Smooth muscle cell of the brain vasculature (primary cell): ENCODE measurements at places on chromosomes 13 and 19.

- DNase-seq = no peak
These were observed 103.7 kb downstream of the LACC1 start for GRCh38 chr13:43983373-43983772.

- DNase-seq = no peak
These were observed 153.7 kb downstream of the KLF5 start for GRCh38 chr13:73212482-73212881.

DNA sequence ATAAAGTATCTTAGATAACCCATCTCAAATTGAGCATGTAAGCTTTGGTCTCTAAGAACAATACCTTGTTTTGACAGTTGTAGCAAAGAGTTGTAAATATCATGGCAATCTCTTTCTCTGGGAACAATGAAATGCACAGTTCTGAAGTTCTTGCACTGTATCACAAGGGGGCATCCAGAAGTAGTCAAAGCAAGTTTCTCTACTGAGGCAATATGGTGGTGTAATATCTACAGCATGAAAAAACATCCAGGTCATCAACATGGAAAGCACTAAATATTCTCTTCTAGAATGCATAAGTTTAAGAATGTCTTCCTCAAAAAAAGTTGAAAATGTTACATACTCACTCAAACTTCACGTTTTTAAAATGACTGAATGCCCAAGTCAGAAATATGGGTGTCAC, 19.6 kb downstream of the MTMR6 start:
- DNase-seq = no peak

- DNase-seq = no peak
These were observed 8.6 kb upstream of the CDC16 start for GRCh38 chr13:114226088-114226487.

DNA sequence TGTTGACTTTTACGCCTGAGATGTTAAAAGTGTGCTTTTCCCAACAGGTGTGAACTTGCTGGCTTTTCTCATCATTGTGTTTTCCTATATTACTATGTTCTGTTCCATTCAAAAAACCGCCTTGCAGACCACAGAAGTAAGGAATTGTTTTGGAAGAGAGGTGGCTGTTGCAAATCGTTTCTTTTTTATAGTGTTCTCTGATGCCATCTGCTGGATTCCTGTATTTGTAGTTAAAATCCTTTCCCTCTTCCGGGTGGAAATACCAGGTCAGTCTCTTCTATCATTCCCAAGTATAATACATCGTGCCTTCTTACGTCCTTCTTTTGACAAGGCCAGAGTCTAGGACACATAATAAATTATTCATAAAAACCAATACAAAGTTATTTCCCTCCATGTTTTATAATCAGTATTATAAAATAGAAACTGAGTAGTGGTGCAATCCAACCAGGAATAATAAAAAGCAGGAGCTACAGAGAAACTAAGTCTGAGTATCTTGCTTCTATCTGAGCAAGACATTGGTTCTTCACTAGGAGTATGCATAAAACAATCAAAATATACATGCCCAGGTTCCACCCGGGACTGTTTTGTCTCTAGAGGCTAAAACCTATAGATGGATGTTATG, 57.9 kb downstream of the RXFP2 start:
- peak; percentile 17 for DNase-seq

- DNase-seq = no peak
These were observed 1.2 kb downstream of the ZFP36 start for GRCh38 chr19:39407660-39408391.

- DNase-seq = peak; percentile 84
These were observed 28.3 kb downstream of the ZNF507 start for GRCh38 chr19:32373585-32374295.

DNA sequence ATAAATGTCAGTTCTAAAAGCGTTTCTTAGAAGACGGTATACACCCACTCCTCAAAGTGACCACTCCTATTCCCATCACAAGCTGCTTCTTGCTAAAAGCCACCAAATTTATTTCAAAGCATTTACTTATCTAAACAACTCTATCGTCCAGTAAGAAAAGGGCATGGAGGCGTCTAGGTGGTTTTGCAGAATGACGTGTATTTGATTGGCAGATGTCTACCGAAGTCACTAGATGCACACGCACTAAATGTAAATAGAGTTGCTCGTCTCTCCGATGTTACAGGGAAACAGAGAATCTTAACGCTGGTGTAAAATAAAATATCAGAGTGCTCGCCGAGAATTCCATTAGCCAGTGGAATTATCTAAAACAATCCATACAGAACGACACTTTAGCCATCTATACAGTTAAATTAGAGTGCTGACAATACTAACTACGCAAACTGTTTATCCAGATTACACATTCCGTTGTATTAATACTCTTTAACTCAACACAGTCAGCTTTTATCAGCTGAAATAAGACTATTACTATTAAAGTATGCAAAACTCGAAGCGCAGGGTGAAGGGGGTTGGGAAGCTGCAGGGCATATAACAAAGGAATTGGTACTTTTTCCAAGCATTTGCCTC, 1.9 kb downstream of the KLF12 start:
- no peak for DNase-seq

DNA sequence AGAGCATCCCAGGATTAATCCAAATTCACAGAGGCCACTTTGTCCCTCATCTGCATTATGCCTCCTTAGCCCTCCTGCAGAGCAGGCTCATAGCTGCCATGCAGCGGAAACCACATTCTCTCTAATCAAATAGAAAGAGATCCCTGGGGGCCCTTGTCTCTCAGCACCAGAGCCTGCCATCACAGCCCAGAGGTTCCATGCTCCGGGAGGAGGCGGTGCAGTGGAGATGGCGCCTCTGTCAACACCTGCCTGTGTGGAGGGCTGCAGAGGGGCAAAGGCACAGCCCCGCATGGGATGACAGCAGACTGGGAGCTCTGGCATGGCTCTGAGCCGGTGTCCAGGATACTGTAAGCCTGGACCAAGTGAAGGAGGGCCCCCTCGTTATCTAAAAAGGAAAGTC, 111.3 kb downstream of the SLC7A1 start:
- no peak for DNase-seq

GRCh38 chr13:77784515-77784914, 87.0 kb downstream of the SLAIN1 start:
- DNase-seq = no peak

GRCh38 chr19:4492337-4493103, 20.4 kb downstream of the HDGFL2 start:
- DNase-seq = no peak

- DNase-seq = no peak
These were observed 800.5 kb upstream of the KLHL1 start for GRCh38 chr13:70908795-70909194.

DNA sequence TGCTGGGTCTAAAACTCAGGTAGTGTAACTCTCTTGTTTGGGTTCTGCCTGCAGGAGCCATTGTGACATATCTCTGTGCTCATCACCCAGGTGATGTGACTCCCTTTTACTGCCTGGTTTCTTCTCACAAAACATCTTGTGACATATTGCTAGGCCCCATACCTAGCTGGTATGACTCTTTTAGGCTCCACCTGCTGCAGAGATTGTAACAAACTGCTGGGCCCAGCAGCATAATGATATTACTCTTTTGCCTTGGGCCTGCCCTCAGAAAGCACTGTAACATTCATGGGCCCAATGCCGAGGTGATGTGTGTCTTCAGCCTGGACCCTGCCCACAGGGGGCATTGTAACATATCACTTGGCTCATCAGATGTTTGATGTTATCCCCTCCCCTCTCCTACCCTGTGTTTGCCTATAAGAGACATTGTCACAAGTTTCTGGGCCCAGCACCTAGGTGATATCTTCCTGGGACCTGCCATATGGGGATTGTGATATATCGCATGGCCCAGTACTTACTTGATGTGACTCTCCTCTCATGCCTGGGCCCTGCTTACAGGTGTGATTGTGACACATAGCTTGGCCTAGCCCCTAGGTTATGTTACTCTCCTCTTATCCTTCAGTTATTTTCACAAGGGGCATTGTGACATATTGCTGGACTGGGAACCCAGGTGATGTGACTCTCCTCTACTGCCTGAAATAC, 18.0 kb upstream of the ZNF681 start:
- no peak for DNase-seq

DNA sequence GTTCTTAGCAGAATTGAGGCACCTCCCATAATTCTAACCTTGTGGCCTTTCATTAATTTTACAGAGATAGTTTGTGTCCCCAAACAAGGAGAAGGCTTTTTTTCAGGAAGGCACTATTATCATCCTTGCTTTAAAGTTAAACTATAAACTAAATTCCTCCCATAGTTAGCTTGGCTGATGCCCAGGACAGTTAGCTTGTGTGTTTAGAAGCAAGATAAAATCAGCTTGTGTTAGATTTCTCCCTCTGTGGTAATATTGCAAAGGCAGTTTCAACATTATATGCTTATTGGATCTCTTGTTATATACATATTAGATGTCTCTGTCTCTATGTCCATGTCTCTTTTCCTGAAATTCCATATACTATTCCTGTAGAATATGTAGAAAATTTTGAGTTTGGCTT, 342.7 kb downstream of the TBC1D4 start:
- DNase-seq = no peak

- no peak for DNase-seq
These were observed 4.6 kb downstream of the RBM26 start for GRCh38 chr13:79401259-79402070.

DNA sequence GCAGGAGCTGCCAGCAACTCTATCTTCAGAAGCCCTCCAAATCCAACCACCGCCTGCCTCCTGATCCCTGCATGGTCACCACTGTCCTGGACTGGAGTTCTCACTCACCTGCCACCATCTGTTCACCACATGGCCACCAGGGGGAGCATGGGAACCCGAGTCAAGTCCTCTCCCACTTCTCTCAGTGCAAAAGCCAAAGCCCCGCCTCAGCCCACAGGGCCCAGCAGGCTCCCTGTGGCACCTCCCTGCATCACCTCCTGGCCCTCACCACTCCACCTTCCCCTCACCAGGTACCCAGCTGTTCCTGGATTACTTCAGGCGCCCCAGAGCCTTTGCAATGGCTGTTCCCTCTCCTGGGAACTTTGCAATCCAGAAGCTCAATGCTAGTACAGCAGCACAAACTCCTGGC, 5.3 kb downstream of the DHPS start:
- no peak for DNase-seq

GRCh38 chr13:59408738-59409137, 755.0 kb downstream of the DIAPH3 start:
- no peak for DNase-seq
